Panc1 (cell line): ENCODE measurements at places on chromosomes 3 and 15.

DNA sequence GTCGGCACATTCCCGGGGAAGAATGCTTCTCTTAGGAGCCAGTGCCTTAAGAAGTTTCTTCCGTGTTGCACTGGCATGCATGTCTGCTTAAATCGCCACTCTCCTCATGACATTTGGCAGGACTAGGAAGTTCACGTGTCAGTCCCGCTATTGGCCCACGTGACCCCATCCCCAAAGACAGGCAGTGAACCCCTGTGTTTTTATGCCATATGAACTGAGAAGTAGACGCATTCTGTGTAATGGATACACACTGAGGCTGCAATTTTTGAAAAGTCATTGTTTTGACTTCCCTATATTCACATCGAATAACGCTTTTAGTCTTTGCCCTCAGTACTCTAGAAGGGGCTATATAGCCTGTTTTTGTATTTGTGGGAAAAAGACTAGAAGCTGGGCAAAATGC lies 125.6 kb upstream of the TBL1XR1 start:
- no peak for DNase-seq

DNA sequence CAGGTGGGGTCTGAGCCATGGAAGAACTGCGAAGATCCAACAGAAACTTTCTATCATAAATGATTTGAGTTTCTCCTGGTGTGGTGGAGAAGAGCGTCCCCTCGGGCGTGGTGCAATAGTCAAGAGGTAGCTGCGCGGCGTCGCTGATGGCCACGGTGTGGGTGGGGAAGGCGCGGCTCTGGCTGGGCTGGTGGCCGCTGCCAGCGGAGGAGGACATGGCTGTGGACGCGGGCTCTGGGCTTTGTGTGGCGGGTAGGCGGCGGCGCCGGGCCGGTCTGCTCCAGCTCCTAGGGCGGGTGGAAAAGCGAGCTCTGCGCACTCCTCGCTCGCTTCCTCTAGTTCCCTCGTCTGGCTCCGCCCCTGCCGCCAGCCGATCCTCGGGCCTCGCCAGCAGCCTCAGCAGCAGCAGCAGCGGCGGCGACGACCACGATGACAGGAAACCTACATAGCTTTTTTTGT lies 5.9 kb downstream of the STARD9 start:
- DNase-seq: no peak

GRCh38 chr3:150384296-150385212 lies 23.5 kb upstream of the TSC22D2 start:
- no peak for DNase-seq

- no peak for DNase-seq
Observed at GRCh38 chr3:138497851-138498250, 63.4 kb downstream of the ESYT3 start.

DNA sequence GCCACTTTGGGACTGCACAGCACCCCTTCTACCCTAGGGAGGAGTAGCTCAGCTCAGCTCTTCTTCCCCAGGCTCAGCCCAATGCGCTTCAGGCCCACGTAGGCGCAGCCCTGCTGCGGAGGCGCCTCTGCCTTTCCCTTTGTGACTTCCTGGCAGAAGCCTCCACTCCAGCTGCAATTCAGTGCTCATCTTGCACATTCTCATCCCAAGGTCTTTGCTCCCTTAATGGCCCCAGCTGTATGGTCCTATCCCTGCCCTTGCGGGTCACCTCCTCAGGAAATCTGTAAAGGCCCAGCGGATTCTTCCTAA lies 109.0 kb downstream of the VGLL4 start:
- DNase-seq: no peak

DNA sequence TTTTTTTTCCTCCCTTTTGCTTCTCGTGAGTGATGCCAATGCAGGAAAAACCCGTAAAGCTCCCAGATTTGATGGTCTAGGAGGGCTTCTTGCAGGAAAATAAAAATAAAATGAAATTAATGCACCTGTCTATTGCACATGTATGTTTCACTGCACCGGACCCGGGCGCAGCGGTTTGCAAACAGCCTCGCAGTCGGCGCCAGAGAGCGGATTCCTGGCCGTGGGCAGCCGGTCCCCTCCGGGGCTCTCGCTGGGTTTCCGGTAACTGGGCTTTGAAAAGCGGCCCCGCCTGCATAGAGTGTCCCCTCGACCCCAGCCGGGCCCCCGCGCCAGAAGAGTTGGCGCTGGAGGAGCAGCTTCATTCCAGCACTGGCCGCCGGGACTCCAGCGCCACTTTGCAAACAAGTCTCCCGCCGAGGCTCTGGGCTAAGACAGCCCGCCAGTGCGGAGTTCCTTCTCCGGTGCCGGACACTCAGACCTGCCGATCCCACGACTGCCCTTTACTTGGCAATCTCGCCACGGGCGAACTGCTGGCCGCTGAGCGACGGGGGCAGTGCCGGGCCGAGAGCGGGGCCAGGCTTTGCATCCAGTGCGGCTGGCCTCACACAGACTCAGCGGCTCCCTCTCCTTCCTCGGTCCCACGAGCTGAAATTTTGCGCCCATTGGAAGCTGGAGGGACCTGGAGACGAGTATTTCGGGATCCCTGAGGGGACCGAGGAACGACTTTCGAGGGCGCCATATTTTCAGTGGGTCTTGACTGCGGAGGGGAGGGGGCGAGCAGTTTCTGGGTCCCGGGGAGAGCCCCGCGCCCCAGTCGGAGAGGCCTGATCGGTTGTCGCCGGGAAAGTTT lies 225.9 kb upstream of the C2CD4B start:
- DNase-seq: no peak
